EH (cell line): ENCODE measurements at places on chromosomes 2 and 18.
A peak's percentile ranks its signal among the peaks of the same experiment; 100 is the strongest.

- DNase-seq, result peak; percentile 40
Measured at GRCh38 chr2:70984576-70985282, 6.3 kb downstream of the ANKRD53 start.

- DNase-seq, result no peak
Measured at GRCh38 chr2:74675090-74675489, 21.0 kb downstream of the SEMA4F start.

DNA sequence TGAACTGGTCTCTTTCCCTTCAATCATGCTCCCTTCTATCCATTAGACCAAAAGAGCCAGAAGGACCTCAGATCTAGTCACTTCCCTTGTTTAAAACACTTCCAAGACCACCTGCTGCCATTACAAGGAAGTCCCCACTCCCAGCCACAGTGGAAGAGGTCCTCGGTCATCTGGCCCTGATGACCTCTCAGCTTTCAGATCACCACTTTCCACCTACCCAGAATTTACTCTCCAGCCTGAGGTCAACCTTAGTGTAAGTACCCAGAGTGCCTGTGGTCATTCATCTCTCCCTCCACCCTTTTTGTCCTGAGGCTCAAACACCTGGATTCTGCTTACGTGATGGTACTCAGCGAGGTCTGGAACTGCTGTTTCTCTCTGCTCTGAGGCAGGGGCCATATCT is 67.1 kb downstream of the MARCO start:
- DNase-seq, result no peak

- no peak for DNase-seq
Measured at GRCh38 chr18:56721031-56721430, 69.9 kb downstream of the WDR7 start.
